H4 (cell line): ENCODE measurements at places on chromosomes 13 and 19. TPM values are rescaled to one million over a fixed set of nuclear protein-coding genes. Genes with fewer than 3 reads are reported as not detected.

DNA sequence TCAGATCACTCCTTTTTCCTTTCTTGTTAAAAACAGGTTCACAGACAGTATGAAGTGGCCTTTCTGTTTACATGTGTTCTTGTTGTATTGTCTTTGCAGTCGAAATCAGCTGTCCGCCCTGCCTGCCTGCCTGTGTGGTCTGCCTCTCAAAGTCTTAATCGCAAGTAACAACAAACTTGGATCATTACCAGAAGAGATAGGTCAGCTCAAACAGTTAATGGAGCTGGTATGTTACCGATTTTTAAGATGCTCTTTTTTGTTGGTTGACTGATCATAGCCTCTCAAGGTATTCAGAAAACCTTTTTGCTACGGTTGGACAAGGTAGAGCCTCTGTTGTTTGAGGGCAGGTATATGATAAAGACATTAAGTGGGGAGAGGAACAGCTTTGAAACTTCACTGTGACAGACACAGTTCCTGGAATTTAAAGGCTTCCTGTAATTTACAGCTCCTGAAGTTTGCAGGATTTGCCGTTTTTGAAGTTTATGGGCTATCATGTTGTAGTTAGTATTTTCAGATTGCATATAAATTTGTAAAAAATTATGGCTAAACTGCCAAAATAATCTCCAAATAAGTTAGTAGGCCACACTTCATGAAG is 116.1 kb downstream of the LRCH1 start:
- no peak for DNase-seq

- no peak for DNase-seq
These were observed 48.7 kb upstream of the GPR183 start for GRCh38 chr13:99356012-99356261.

MCEMP1 gene
- not detected in 2 replicates for total RNA-seq

DNA sequence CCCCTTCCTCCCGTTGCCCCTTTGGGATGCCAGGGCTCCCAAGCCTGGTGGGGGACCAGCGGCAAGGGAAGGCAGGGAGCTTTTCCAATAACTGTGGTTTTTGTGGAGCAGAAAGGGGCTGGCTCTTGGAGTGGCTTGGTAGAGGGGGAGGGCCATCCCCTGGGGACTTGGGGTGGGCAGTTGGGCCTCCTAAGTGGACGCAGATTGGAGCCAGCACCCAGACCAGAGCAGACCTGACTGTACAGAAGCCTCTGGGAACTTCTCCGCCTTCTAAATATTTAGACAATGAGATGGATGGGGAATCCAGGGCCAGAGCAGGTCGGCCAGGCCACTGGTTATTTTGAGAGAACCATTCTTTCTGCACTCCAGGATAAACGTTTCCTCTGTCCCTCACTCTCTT is 4.2 kb downstream of the PTGIR start:
- no peak for DNase-seq

GRCh38 chr13:77729502-77730221 is 32.2 kb downstream of the SLAIN1 start:
- no peak for DNase-seq

DNA sequence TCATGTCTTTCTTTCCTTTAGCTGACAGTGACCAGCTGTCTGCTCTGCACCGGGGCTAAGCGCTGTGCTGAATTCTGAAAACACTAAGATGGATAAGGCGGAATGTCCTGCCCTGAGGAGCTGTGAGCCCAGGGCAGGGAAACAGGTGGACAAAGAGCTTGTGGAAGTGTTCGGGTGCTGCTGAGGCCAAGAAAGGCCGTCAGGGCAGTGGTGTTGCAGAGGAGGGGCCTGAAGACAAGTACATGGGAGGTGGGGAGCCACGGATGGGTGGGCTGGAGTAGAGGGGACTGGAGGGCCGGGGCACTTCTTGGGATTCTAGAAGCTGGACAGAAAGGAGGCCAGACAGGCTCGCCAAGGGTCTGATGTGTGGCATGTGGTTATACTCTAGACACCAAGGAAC is 66.2 kb upstream of the GPR183 start:
- no peak for DNase-seq

- DNase-seq, result peak; percentile 60
These were observed 7.7 kb downstream of the PNMA8B start for GRCh38 chr19:46487802-46488445.

GRCh38 chr19:51479531-51480331 is 1.4 kb downstream of the CEACAM18 start:
- DNase-seq, result no peak

DNA sequence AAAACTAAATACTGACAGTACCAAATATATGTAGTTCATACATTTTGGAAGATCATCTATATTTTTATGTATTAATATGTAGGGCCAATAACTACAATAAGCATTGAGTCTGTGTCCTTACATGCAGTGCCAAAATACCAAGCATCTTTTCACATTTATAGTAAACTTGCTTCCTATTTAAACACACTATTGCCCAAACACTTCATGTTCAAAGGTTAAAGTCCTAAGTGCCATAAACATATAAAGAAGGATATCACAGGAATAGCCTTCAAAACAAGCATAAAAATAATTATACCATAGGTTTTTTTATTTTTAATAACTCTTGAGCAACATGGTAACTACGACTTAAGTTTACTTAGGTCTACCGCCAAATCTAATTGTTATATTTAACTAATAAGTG is 27.1 kb downstream of the EXOSC8 start:
- DNase-seq, result no peak

DNA sequence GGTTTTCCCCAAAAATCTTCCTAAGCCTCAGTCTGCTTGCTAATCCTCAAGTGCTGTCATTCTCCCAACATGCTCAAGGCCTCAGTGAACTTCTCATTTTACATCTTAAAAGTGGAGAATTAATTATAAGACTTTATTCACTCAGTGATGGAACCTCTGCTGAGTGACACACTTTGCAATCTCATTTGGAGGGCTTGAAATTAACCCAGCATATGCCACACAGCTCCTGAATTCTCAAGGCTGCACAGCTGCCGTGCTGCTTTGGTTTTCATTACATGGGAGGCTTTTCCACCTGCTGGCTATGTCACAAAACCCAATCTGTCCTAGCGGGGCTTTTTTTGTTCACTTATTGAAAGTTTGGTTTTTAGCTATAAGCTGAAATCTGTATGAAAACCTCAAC is 28.3 kb upstream of the SERPINE3 start:
- DNase-seq, result no peak

PRX gene
- total RNA-seq, result 0.77 and 1.2 TPM in 2 replicates

DNA sequence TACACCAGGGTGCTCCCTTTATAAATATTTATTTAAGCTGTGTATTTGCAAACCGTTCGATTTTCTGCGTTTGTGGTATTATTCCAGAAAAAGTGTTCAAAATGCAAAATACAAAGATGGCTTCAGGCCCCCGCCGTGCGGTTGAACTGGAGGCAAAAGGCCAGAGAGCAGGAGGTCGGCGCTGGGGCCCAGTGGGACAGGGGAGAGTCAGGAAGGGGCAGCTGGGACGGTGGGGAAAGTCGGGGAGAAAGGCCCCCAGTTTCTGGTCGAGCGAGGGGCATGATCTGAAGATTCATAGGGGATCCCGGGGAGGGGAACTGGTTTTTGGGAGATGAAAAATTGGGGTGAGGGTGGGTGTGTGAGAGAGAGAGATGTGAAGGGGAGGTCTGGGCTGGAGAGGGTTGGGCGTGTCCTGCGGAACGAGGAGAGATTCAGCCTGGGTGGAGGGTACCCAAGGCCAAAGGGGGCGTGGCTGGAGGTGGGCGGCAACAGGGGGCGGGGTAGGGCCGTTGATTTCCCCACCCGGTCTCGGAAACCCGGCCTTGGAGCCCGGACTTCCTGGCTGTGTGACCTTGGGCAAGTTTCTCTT is 678 bp downstream of the ISOC2 start:
- peak; percentile 85 for DNase-seq

GRCh38 chr19:34288381-34288780 is 34.0 kb downstream of the GARRE1 start:
- DNase-seq, result no peak

DNA sequence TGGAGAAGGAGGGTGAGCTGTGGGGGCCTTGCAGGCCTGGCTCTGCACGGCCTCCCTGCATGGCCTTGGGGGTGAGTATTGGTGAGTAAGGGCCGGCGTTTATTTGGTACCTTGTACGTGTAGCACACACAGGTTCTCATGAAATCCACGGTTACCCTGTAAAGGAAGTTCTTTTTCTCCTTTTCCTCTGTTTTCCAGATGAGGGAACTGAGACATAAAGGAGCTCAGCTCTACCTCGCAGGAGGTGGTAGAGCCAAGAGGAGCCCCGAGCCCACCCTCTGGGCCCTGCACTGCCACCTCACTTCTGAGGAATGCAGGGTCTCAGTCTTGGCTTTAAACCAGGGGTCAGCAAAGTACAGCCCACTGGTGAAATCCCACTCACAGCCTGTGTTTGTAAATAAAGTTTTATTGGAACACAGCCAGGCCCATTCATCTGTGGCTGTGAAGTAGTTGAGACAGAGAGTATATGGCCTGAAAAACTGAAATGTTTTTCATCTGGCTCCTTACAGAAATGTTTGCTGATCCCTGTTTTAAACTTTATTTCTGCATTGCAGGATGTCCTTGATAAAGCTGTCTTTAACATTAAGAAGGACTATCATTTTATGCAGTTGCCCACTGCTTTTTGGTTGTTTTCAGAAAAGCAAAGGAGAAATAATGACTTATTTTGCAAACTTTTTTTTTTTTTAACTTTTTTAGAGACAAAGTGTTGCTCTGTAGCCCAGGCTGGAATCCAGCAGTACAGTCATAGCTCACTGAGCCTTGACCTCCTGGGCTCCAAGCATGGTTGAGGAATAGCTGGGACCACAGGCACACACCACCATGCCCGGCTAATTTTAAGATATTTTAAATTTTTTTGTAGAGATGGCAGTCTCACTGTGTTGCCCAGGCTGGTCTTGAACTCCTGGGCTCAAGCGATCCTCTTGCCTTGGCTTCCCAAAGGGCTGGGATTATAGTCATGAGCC is 6.4 kb downstream of the EPN1 start:
- no peak for DNase-seq

GRCh38 chr13:21849323-21849722 is 178.4 kb downstream of the FGF9 start:
- peak; percentile 26 for DNase-seq

CASP14 gene
- total RNA-seq, result not detected in 2 replicates

NLRP4 gene
- 4.7 and 7.9 TPM in 2 replicates for total RNA-seq

ATP12A gene
- 0.08 and 0.14 TPM in 2 replicates for total RNA-seq

ANGPTL8 gene
- not detected in 2 replicates for total RNA-seq

DNA sequence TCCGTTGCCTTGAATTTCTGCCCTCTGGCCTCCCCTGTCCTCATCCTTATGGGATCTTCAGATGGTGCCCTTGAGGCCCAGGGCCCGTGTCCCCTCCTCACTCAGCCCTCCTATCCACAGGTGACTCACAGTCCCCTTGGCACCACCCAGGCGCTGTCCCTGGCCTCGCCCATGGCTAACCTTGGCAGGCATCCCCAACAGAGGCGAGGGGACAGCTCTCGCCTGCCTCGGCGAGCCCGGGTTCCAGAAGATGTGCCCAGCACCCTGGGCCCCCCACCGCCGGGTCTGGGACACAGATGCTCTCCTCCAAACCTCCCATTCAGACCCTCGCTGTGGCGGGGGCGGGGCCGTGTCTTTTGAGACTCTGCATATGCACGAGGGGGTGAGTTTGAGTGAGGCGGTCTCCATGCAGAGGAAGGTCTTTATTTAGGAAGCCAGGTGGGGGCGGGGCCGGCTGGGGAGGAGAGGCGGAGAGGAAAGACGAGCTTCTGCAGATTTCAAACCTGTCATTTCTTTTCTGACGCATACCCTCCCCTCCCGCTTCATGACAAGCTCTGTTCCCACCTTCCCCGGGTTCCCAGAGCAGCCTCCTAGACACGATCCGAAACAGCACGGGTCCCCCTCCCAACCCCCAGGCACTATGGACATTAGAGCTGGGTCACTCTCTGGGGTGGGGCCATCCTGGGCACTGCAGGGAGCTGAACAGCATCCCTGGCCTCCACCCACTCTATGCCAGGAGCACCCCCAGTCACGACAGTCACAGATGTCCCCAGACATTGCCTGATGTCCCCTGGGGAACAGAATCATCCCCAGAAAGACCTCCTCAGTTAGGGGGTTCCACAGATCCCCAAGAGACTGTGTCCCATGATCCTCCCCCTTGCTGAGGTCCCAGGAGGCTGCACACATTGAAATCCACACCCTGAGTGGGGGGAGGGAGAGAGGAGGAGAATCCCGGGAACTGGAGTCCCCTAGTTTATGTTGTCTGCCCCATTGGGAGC is 48.5 kb downstream of the GNG7 start:
- DNase-seq, result no peak

DNA sequence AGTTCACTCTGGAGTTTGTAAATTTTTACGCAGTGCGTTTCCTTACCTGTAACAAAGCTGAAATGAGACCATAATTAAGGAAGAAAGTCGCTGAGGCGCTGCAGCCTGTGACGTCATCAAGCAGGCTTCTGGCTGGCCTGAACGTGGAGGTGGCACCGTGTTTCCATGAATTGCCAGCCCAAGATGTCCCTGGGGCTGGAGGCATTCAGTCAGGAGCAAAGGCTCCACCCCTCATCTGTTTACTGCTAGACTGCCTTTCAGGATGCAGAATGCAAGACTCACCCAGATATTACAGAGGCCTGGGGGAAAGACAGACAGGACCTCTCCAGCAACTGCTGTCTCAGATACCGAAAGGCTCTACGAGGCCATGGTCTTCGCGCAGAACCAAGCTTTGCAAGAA is 424.6 kb downstream of the TSHZ3 start:
- DNase-seq, result no peak

CPB2 gene
- not detected in 2 replicates for total RNA-seq

GRCh38 chr19:7704280-7705060 is 2.5 kb upstream of the FCER2 start:
- DNase-seq, result no peak

- no peak for DNase-seq
These were observed at the start of gene C5AR2 for GRCh38 chr19:47331931-47332547. C5AR2 (plus strand) TSS chr19:47332175; CDS start chr19:47340800, 8,625 bp downstream.

C13orf42 gene
- total RNA-seq, result not detected in 2 replicates
